H4 (cell line): ENCODE measurements at places on chromosomes 3 and 15. TPM values are rescaled to one million over a fixed set of nuclear protein-coding genes. Genes with fewer than 3 reads are reported as not detected.

The IL17RE gene
- total RNA-seq: not detected in 2 replicates

The CFAP44 gene
- total RNA-seq: 0.41 and 0.91 TPM in 2 replicates

The PLXNB1 gene
- total RNA-seq: 4.3 and 9.6 TPM in 2 replicates

The TNFAIP8L3 gene
- 0.33 TPM in 1 of 2 replicates, not detected in the other for total RNA-seq

The SNRPN gene
- total RNA-seq: 189 and 228 TPM in 2 replicates

The GOLGA8H gene
- total RNA-seq: 0.46 TPM in 1 of 2 replicates, not detected in the other

The GLDN gene
- 55.3 and 66.0 TPM in 2 replicates for total RNA-seq

The MESD gene
- total RNA-seq: 23.8 and 28.9 TPM in 2 replicates

The P2RY1 gene
- total RNA-seq: 0.90 and 1.9 TPM in 2 replicates

The FBXW12 gene
- total RNA-seq: 0.08 TPM in 1 of 2 replicates, not detected in the other

The SEMA3G gene
- 0.29 TPM in 1 of 2 replicates, not detected in the other for total RNA-seq

The DPPA2 gene
- not detected in 2 replicates for total RNA-seq

The LXN gene
- 35.4 and 39.6 TPM in 2 replicates for total RNA-seq

The BSN gene
- 0.04 and 0.16 TPM in 2 replicates for total RNA-seq

The FBXO40 gene
- total RNA-seq: not detected in 2 replicates

The BLM gene
- 11.0 and 12.1 TPM in 2 replicates for total RNA-seq

The ZNF280D gene
- total RNA-seq: 11.5 and 13.5 TPM in 2 replicates

The IQCF5 gene
- total RNA-seq: not detected in 2 replicates

The PAK6 gene
- total RNA-seq: 2.4 TPM in 1 of 2 replicates, not detected in the other

The MGLL gene
- total RNA-seq: 2.1 and 4.6 TPM in 2 replicates

The GOLGA6B gene
- not detected in 2 replicates for total RNA-seq

The USP50 gene
- not detected in 2 replicates for total RNA-seq

The NGLY1 gene
- 11.6 and 13.4 TPM in 2 replicates for total RNA-seq

The PML gene
- 19.0 and 20.0 TPM in 2 replicates for total RNA-seq

The LRRC2 gene
- total RNA-seq: 0.04 TPM in 1 of 2 replicates, not detected in the other

The PARP15 gene
- total RNA-seq: not detected in 2 replicates

The CCDC191 gene
- 0.43 and 0.56 TPM in 2 replicates for total RNA-seq

The IRAK2 gene
- 1.1 and 1.3 TPM in 2 replicates for total RNA-seq

The PLA2G4E gene
- not detected in 2 replicates for total RNA-seq

The GALNT15 gene
- not detected in 2 replicates for total RNA-seq

The NANOGP8 gene
- total RNA-seq: not detected in 2 replicates

The TLR9 gene
- not detected in 2 replicates for total RNA-seq

The LRRIQ4 gene
- total RNA-seq: not detected in 2 replicates

The RHOV gene
- total RNA-seq: 0.41 TPM in 1 of 2 replicates, not detected in the other

The GOLGA8J gene
- total RNA-seq: not detected in 2 replicates

The COL6A5 gene
- not detected in 2 replicates for total RNA-seq

The OSBPL10 gene
- total RNA-seq: 8.3 and 20.4 TPM in 2 replicates

The PARP14 gene
- total RNA-seq: 42.7 and 60.5 TPM in 2 replicates

The DZIP1L gene
- 4.5 and 6.3 TPM in 2 replicates for total RNA-seq

The TMEM212 gene
- not detected in 2 replicates for total RNA-seq

The CPB1 gene
- total RNA-seq: not detected in 2 replicates

The ISG20 gene
- 14.7 and 20.9 TPM in 2 replicates for total RNA-seq

The C3orf70 gene
- total RNA-seq: 1.3 and 2.8 TPM in 2 replicates

The A4GNT gene
- not detected in 2 replicates for total RNA-seq

The SPINK8 gene
- not detected in 2 replicates for total RNA-seq

The SEMA7A gene
- 0.53 and 0.91 TPM in 2 replicates for total RNA-seq

The OGG1 gene
- total RNA-seq: 12.9 and 13.0 TPM in 2 replicates

The LHFPL4 gene
- total RNA-seq: 0.02 TPM in 1 of 2 replicates, not detected in the other

The FES gene
- 0.43 and 0.88 TPM in 2 replicates for total RNA-seq

The NME9 gene
- total RNA-seq: not detected in 2 replicates

The FAH gene
- 50.3 and 56.6 TPM in 2 replicates for total RNA-seq

The ARHGAP11A gene
- 31.3 and 32.5 TPM in 2 replicates for total RNA-seq

The ARHGEF3 gene
- total RNA-seq: 3.1 and 3.8 TPM in 2 replicates

The LMAN1L gene
- 0.10 TPM in 1 of 2 replicates, not detected in the other for total RNA-seq

The BNC1 gene
- not detected in 2 replicates for total RNA-seq

The CDCP1 gene
- 0.12 and 0.31 TPM in 2 replicates for total RNA-seq

The TRH gene
- total RNA-seq: not detected in 2 replicates

The CPEB1 gene
- total RNA-seq: 5.2 and 6.6 TPM in 2 replicates

The ZNF860 gene
- 0.04 and 0.43 TPM in 2 replicates for total RNA-seq
